Purkinje cell (primary cell): ENCODE measurements at places on chromosomes 6 and 20. TPM values are rescaled to one million over a fixed set of nuclear protein-coding genes. Genes with fewer than 3 reads are reported as not detected.

PBOV1 gene
- not detected in 2 replicates for polyA plus RNA-seq

CRISP2 gene
- not detected in 2 replicates for polyA plus RNA-seq

TSBP1 gene
- not detected in 2 replicates for polyA plus RNA-seq

ERVFRD-1 gene
- 0.39 TPM in 1 of 2 replicates, not detected in the other for polyA plus RNA-seq

TGM2 gene
- not detected in 2 replicates for polyA plus RNA-seq

RIPOR3 gene
- polyA plus RNA-seq = not detected in 2 replicates

C20orf204 gene
- not detected in 2 replicates for polyA plus RNA-seq

B4GALT5 gene
- polyA plus RNA-seq = 15.8 and 20.7 TPM in 2 replicates

SNAI1 gene
- polyA plus RNA-seq = 0.34 TPM in 1 of 2 replicates, not detected in the other

OSER1 gene
- 31.1 and 40.5 TPM in 2 replicates for polyA plus RNA-seq

LY6G6C gene
- not detected in 2 replicates for polyA plus RNA-seq

APCDD1L gene
- polyA plus RNA-seq = 0.27 and 0.95 TPM in 2 replicates

MAP7 gene
- 5.3 and 6.3 TPM in 2 replicates for polyA plus RNA-seq

MUCL3 gene
- not detected in 2 replicates for polyA plus RNA-seq

EYS gene
- polyA plus RNA-seq = 0.56 and 0.91 TPM in 2 replicates

RPN2 gene
- polyA plus RNA-seq = 148 and 159 TPM in 2 replicates

SIRPB2 gene
- not detected in 2 replicates for polyA plus RNA-seq

BIRC7 gene
- not detected in 2 replicates for polyA plus RNA-seq

IPCEF1 gene
- polyA plus RNA-seq = 0.80 and 8.5 TPM in 2 replicates

PPIL6 gene
- polyA plus RNA-seq = 16.7 and 18.1 TPM in 2 replicates

IFNGR1 gene
- polyA plus RNA-seq = 102 TPM in 2 replicates

SLC22A2 gene
- polyA plus RNA-seq = not detected in 2 replicates

ANKEF1 gene
- polyA plus RNA-seq = 2.5 and 3.1 TPM in 2 replicates

LINC00237 gene
- not detected in 2 replicates for polyA plus RNA-seq

NKAIN2 gene
- 7.7 and 13.2 TPM in 2 replicates for polyA plus RNA-seq
